ENCODE measurements at places on chromosomes 6 and 20.

GRCh38 chr6:22231616-22232015 lies 65.2 kb downstream of the PRL start:
- no peak for DNase-seq

DNA sequence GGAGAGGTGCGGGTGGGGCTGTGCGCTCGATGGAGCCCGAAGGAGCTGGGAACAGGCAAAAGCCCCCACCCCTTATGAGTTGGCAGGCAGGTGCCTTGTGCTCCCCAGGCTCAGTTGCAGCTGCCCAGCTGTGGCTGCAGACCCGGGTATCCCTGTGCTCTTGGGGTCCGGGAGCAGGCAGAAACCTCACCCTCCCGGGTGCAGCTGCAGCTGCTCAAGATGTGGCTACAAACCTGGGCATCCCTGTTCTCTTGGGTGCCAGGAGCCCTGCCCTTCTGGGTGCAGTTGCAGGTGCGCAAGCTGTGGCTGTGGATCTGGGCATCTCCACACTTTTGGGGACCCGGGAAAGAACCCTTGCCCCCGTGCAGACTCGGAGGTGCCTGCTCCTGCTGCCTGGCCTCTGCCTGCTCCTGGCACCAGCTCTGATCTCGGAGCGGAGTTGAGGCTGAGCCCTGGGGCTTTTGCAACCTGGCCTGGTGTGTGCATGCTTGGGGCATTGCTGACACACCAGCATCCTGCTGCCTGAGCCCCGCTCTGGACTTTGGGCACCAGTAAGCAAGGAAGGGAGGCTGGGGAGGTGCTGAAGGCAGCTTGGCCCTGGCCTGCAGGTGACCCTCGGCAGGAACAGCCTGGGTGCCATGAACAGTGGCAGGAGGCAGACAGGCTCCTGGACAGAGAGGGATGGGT lies 21.6 kb downstream of the OR2J3 start:
- DNase-seq, result no peak

DNA sequence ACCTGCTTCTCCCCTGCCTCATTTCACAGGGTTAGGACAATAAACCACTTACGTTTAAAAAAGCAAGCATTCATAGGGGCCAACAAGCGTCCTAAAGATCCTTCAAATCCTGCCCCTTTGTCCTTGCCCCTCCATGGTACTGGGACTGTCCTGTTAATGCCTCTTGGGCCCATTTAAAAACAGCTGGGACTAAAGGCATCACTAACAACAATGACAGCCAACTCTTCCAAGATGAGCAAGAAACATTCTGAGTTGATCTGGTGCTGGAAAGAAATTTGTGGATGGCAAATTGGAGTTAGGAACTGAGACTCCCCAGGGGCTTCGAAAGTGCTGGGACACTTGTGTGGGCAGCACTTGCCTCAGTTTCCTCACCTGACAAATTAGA lies 93.4 kb downstream of the ZMYND8 start:
- no peak for DNase-seq

DNA sequence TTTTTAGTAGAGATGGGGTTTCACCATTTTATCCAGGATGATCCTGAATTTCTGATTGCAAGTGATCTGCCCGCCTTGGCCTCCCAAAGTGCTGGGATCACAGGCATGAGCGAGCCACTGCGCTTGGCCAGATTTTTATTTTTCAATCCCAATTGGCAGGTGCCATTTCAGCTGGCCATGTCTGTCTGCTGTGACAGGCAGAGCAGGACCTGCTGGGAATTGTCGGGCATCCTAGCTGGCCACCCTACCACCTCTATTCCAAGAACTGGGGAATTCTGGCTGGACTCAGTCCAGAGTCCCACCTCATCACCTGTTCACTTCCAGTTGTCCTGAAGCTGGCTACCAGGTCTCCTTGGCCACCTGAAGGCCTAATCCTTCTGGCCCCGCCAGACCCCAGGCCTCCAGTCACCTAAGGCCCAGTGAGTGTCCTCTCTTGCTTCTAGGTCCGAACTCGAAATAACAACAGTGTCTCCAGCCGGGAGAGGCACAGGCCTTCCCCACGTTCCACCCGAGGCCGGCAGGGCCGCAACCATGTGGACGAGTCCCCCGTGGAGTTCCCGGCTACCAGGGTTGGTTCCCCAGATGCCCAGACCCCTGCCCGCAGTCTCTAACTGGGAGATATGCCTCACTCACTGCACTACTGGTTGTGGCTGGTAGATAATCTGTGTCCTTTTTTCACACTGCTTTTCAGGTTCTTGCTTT lies 24.0 kb downstream of the DNMT3B start:
- DNase-seq, result no peak

GRCh38 chr20:3782597-3782996 lies 1.3 kb upstream of the SPEF1 start:
- no peak for DNase-seq

- no peak for DNase-seq
These were observed 42.4 kb downstream of the RBL1 start for GRCh38 chr20:37053230-37053950.

DNA sequence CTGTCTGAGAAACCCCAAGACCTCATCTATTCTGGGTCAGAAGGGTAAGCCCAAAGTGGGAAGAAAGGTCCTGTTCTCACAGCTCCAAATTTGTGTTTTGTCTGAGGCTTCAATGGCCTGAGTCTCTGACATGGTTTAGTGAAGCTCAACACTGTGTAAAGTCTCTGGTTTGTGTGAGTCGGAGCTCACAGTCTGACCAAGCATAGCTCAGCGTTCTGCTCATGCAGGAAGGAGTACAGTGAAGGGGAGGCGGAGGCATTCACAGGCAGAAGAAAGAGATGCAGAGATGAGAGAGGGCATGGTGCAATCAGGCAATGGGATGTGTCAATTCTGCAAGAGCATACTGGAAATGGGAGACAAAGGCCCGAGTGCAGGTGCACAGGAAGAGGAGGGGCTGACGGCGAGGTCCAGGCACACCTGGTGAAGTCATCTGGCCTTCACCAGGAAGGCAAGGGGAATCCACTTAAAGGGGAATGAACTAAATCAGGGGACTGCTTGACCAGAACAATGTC lies 463.0 kb upstream of the AGPAT4 start:
- DNase-seq, result no peak

DNA sequence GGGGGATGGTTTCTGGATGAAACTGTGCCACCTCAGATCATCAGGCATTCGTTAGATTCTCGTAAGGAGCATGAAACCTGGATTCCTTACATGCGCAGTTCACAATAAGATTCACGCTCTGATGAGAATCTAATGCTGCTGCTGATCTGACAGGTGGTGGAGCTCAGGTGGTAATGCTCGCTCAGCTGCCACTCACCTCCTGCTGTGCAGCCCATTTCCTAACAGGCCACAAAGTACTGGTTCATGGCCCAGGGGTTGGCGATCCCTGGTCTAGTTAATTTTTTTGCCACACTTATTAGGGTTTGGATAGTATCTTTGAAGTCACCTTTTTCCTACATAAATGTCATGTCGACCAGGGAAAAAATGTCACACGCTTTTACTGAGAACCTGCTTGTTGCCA lies 96.8 kb upstream of the MLIP start:
- no peak for DNase-seq

GRCh38 chr6:43627008-43627825 lies 1.8 kb downstream of the GTPBP2 start:
- DNase-seq, result peak; percentile 58

DNA sequence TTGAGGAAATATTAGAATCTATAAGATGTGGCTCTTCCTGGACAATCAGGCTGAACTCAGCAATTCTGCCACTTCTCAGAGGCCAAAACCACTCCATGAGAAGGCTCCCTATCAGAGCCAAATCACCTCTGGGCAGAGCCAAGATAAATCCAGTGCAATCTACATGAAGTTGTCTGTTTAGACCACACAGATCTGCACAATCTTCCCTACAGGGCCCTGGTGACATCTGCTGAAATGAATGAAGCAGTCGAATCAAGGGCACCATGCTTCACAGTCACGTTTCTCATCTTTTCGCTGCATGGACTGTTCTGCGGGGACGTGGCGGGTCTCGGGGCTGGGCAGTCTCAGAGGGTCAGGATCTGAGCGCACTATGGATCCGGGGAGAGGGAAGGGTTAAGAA lies 60.1 kb upstream of the CD93 start:
- DNase-seq, result no peak

GRCh38 chr6:19851241-19852089 lies 14.3 kb downstream of the ID4 start:
- DNase-seq, result no peak

DNA sequence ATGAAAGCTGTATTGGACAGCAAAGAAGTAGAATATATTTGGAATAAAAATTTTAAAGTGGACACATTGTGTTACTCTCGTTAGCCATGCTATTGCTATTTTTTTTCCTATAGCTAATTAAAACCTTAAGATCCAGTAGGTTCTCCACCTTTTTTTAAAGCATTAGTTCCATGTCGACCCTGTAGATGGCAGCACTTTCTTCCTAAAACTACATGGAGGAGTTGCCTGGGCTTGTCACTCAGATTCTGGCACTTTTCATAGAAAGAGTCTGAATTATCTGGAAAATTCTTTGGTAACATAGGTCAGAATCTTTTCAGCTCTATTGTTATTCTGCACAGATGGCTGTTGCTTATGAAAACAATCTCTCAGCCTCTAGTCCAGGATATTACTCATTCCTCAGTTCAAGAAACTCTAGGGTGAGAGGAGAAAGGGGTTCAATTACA lies 42.0 kb upstream of the ESR1 start:
- DNase-seq, result no peak

DNA sequence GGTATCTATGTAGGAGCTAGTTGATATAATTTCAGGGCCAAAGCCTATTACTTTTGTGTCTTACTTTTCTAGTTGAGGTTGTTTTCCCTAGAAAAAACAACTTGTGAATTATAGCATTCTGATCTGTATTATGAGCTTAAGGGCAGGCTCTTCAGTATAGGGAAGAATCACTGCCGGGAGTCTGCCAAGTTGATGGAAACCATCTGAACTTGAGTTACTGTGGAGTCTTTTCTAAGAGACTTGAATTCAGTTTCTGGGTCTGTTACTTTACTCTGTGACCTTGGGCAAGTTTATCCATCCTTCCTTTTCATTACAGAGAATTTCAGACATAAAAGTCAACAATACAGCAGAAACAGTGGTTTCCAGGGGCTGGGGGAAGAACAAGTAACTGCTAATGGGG lies 2.1 kb upstream of the CASS4 start:
- DNase-seq, result no peak

- no peak for DNase-seq
These were observed 643.8 kb downstream of the RFPL4B start for GRCh38 chr6:112990971-112991370.

DNA sequence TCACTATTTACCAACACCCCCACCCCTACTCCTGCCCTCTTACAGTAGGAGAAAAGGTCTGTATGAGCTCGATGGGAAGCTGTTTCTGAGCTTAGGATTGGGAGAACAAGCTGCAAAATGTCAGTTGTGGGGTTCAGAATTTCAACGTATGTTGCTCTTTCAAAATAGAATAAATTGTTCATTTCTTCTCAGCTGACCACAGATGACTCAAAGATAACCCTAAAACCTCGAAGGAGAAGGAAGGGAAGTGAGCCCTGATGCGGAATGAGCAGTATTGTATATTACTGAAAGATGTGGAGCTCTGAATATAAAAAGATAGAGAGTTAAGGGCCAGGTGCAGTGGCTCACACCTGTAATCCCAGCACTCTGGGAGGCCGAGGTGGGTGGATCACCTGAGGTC lies 35.9 kb upstream of the MYLIP start:
- no peak for DNase-seq

DNA sequence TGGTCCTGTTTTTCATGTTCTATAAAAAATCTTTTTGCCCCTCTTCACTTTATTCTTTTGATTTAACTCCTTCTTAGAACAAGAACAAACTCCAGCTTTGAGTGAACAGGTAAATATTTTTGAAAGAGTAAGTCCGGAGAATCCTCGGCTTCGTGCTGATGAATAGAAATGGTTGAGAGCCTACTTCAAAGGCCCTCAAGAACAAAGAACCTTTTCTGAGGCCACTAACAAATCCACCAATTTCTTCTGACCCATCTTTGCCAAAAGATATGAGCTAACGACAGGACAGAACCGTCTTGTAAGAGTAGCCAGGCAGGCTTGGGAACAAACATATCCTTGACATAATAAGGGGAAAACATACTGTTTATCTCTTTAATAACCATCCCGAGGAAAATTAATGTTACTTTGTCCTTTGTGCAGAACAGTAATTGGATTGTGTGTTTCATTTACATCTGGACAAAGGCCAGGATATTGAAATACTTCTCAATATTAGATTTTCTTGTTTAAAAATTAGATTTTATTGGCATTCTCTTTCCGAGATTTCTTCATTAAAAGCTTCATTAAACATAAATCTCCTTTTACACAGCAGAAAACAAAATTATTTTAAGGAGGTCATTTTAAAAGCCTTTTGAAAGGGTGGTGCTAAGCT lies 52.9 kb downstream of the NOX3 start:
- no peak for DNase-seq
